ENCODE measurements at places on chromosomes 1 and 21.
A peak's percentile ranks its signal among the peaks of the same experiment; 100 is the strongest.

- DNase-seq: peak; percentile 100
Observed at GRCh38 chr1:165768513-165769394, at the start of gene TMCO1. TMCO1 (minus strand) TSS chr1:165768868; CDS start chr1:165768751, 117 bp downstream.

DNA sequence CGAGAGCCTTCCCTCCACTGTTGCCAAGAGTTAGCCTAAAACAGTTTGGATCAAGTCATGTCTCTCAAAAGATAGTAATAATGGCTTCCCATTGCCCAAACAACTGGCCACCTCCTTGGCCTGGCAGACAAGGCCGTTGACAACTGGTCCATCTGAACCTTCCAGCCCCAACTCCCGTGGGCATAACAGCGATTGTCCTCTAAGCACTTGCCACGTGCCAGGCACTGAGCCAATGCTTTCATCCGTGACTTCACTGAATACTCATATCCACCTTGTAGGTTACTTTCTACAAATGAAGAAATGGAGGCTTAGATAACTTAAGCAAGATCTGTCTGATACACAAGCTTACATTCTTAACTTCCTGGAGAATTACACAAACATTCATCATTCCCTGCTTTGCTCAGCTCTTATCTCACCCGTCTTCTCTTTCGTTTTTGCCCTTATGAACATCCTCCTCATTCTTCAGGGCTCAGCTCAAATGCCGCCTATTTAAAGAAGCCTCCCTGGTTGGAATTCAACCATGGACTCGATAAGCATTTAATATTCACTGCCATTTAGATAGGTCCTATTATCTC is 106.4 kb downstream of the KCND3 start:
- no peak for DNase-seq

DNA sequence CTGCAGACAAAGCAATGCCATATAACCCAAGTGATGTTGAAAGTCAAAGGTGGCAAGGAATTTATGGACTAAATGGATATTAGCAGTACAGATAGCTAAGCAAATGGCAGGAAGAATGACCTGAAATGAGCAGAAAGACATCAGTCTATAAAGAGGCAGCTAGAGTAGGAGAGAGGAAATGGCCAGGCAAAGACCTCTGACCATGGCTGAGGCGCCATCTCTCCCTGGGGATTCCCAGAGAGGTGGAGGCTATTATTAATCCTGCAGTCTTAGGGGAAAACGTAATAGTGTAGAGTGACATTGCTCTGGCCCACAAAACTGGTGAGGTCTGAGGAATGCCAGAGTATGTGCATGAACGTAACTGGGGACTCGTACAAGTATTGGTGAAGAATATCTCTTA is 563.6 kb upstream of the PRMT6 start:
- no peak for DNase-seq

DNA sequence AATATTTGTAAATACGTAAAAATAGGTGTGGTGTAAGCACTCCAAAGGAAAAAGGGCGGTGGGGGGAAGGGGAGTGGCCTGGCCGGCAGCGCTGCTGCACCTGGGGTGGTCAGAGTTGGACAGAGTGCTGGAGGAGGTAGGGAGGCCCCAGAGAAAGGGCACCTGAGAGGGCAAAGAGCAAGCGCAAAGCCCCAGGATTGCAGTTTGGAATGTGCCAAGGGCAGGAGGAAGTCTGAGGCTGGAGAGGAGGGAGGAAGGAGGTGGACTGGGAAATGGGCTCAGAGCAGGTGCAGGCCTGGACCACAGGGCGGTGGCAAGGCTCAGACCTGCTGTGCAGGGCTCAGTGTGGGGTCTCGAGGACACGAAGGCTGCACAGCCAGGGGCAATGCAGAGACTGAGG is 30.6 kb downstream of the LDLRAP1 start:
- DNase-seq: no peak

DNA sequence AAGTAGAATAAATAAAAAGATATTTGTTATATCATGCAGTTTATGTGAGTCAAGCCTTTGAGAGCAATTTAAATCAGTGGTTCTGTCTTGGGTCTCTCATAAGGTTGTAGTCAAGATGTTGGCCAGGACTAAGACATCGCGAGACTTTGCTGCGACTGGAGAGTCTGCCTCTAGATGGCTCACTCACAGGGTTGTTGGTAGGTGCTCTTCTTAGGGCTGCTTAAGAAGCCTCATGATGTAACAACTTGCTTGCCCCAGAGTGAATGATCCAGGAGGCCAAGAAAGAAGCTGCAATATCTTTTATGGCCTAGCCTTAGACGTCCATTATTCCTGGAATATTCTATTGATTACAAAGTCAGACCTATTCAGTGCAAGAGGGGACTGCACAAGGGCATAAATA is 73.1 kb upstream of the CACHD1 start:
- no peak for DNase-seq

DNA sequence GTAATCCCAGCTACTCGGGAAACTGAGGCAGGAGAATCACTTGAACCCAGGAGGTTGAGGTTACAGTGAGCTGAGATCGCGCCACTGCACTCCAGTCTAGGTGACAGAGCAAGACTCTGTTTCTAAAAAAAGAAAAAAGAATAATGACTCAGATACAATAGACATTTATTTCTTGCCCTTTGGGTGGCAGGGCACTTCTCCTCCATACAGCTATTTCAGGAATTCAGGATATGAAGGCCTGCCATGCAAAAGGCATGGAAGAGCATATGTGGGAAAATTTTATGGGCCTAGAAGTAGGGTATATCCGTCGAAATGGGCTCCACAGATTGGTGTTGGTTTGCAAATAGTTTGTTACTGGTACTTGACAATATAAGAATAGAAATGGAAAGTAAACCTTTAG is 20.2 kb upstream of the POGZ start:
- DNase-seq: no peak

GRCh38 chr1:67843746-67844145 is 10.5 kb upstream of the GNG12 start:
- DNase-seq: no peak

GRCh38 chr1:3471356-3472087 is 17.1 kb downstream of the ARHGEF16 start:
- DNase-seq: no peak

- DNase-seq: no peak
Observed at GRCh38 chr1:172867216-172867818, 183.4 kb downstream of the TNFSF18 start.

- no peak for DNase-seq
Observed at GRCh38 chr1:165877940-165878556, 50.6 kb downstream of the UCK2 start.

DNA sequence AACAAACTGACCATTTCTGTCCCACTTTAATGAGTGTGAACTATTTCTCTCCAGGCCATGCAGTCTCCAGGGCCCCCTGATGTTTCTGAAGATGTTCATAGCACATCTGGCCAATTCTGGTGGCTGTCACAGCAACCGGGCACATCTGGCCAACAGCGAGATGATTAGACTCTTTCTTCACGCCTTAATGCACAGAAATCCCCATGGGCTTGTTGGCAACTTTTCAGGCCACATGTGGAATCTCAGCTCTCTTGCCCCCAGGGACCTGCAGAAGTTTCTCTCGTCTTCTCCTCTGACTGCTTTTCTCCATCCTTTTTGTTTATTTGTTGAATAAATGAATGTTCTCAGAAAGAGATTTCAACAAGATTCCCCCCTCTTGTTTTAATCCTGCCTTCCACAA is 71.2 kb upstream of the HMGB4 start:
- DNase-seq: no peak

DNA sequence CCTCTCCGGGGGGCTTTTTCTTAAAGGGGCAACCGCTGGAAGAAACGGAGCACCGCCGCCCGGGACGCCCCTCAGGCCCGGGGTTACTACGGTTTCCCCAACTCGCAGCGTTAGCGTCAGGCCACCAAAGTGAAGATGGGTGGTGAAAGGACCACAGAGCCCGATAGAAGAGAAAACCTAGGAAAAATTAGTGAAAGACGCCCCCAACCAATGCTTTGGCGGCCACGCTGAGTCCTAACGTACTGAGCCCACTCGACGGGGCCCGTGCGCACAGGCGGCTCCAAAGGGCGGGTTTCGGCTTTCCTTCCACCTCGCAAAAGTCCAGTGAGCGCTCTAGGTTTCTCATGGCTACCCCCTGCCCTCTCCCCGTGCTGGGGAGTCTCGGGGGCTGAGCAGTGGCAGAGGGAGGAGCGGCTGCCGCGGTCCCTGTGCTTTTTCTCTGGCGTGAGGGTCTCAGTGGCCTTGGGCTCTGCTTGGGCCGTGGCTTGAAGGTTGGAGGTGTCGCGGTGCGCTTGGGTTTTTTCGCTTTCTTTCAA is 12.2 kb upstream of the SPEN start:
- DNase-seq: no peak

- no peak for DNase-seq
Observed at GRCh38 chr1:167676916-167677848, 44.6 kb upstream of the MPZL1 start.

DNA sequence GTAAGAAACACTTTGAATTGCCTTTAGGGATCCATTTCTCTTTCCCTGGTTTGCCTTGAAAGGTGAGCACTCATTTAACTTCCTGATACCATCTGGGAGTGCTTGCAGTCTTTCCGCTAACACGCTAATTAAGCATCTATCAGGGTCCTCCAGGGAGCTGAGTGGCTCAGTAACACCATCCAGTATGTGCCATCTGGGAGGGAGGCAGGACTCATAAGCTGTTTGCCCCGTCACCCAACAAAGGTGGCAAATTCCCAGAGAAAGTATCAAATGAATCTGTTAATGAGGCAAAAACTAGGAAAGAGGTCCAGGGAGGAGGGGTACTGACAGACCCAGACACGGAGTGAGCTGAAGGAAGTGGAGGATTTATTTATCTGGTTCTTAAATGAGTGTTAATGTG is 430.9 kb downstream of the HLX start:
- DNase-seq: no peak

DNA sequence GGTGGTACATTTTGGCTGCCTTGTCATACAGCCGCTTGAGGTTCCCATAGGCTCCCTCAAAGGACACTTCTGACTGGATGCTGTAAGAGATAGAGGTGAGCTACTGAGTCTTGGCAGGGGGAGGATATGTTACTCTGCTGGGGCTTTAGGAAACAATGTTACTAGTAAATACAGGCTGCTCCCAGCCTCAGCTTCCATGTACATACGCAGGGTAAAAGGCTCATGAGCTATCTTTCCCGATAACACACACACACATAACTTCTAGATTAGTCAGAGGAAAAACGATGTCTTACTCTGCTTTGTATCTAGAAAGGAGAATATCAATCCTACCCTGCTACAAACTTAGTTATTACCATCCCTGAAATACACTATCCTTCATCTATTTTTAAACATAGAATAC is 14.3 kb downstream of the SMG5 start:
- no peak for DNase-seq

Measured in SHP77 treated with DMSO at 0.1 percent for 48 hours (cell line).